ENCODE measurements at places on chromosomes 6 and 20.

- peak; percentile 82 for DNase-seq
These were observed 21.4 kb upstream of the AKIRIN2 start for GRCh38 chr6:87723170-87724078.

DNA sequence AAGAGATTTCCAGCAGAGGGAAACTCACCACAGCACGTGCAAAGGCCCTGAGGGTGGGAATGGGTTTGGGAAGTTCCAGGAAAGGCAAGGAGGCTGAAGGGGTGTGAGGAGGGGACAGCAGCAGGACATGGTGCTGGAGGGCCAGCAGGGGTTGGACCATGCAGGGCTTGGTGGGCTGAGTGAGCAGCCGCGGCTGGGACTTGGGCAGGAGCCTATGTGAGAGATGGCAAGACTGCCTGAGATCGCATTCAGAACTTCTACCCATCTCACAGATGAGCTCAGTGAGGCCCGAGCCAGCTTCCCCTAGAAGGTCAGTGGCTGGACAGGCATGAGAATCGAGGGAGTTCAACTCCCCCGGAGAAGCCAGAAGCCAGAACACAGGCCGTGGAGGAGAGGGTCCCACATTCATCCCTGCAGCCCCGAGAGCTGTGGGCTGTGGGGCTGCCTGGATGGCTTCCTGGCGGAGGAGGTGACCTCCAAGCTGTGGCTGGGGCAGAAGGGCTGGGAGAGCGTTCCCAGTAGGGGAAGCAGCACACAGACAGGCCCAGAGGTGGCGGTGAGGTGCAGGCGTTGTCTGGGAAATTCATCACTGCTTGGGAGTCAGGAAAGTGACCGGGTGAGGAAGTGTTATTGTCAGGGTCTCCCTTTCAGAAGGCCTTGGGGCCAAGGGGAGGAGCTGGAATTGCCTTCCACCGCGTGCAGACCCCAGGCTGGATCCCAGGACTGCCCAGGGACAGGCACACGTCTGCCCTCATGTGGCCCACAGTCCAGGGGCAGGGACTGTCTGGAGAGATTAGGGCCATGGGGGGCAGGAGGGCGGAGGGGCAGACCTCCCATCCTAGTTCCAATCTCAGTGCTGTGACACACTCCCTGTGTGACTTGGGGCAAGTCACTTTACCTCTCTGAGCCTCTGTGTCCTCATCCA, 103.8 kb downstream of the CEBPB start:
- DNase-seq = no peak

DNA sequence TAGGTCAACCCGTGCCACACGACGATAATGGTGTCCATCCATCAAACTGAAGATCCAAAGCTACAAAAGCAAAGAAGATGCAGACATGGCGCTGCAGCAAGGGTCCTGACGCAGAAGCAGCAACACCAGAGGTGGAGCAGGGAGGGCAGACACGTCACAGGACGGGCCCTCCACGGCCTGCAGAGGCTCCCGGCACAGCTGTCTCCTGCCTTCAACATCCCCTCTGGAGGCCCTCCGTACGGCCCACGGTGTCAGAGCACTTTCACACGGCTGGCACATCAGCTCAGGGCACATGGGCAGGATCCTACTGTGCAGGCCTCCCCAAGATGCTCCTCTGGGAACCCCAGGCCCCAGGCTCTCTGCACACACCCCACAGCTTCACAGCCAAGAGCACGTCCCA, 37.6 kb downstream of the WDR27 start:
- no peak for DNase-seq

DNA sequence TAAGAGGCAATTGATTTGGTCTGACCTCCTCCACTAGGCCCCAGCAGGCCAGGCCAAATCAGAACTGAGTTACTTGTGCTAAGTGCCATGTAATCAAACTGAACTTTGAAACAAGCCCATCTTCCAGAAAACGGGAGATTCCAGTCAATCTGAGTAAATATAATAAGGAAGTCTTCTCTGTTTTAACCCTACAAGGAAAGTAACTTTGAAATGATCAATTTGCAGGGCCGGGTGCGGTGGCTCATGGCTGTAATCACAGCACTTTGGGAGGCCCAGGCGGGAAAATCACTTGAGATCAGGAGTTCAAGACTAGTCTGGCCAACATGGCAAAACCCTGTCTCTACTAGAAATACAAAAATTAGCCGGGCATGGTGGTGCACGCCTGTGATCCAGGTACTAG, 2.0 kb upstream of the SHLD1 start:
- no peak for DNase-seq

GRCh38 chr6:52513464-52513863, 63.4 kb downstream of the TRAM2 start:
- no peak for DNase-seq

DNA sequence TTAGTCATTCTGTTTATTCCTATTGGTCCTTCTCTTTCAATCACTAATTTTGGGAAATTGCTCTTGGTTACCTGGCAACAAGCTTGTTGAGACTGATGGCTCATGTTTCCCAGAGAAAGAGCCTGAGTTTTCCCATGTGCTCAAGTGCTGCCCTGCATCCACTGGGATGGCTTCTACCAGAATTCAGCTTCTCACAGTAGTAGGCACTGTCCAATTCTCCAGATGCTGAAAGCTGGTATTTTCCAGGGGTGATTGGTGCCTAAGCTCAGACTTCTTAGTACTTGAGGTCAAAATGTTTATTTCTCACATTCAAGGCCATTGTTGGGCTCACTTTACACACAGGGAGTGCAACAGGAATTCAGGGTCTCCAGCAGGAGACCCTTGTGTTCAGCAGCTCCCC, 29.1 kb upstream of the SLC2A12 start:
- DNase-seq = no peak

- DNase-seq = no peak
These were observed 380.3 kb upstream of the RSPO3 start for GRCh38 chr6:126738146-126738545.

GRCh38 chr20:64119681-64120341, 12.4 kb upstream of the NPBWR2 start:
- DNase-seq = no peak

DNA sequence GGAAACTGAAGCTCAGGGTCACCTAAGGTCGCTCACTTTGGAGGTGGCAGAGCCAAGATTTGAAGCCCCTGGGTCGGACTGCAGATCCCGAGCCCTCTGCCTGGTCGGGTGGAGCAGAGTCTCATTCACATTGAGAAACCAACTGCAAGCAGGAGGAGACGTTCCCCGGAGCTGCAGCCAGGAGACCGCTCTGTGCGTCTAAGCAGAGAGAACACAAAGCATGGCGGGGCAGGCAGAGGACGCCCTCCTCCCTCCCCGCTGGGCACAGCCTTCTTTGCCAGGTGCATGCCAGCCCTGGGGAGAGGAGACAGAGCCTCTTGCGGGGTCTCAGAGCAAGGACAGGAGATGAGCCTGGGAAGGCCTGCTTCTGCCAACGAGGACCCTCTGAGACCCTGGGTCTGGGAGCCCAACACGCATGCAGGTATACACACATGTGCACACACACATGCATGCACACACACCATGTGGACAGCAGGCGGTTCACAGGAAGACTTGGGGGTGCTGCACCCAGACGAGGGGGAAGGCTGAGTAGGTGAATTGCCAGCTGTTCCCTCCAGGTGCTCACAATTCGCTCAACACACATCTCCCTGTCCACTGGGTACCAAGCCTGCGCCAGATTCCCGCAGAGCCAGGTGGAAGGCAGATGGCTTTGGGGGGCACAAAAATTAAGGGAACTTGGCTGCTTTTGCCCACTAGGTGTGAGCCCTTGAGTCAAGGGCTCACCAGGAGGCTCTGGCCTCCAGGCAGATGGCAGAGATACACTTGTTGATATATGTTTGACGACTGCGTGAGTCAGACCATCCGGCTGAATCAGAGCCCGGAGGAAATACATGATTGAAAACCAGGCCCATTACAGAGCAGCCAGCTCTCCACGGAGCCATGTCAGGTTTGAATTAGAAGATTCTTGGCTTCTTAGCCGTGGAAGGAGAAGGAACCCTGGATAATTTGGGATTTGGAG, 5.5 kb upstream of the NTSR1 start:
- peak; percentile 88 for DNase-seq

DNA sequence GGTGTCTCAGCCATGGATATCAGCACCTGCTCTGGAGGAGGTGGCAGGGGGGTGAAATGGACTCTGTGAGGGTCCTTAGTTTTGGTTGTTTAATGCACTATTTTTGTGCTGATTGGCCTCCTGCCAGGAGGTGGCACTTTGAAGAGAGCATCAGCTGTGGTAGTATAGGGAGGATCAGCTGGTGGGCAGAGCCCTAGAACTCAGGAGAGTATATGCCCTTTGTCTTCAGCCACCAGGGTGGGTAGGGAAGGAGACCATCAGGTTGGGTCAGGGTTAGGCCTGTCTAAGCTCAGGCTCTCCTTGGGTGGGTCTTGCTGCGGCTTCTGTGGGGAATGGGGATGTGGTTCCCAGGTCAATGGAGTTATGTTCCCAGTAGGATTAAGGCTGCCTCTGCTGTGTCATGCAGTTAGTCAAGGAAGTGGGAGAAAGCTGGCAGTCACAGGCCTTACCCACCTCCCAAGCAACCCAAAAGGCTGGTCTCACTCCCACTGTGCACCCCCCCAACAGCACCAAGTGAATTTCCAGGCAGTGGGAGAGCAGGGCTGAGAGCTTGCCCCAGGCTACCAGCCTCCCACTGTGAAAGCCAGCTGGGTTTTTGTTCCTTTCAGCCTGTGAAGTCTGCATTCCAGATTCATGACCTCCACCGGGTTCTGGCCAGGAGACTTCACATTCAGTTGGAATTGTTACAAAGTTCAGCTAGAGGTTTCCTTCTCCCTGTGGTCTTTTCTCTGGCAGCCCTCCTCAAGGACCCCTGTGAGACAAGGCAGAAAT, 5.7 kb upstream of the OSTM1 start:
- no peak for DNase-seq

- DNase-seq = no peak
These were observed 55.4 kb downstream of the PSMG4 start for GRCh38 chr6:3314176-3314575.

DNA sequence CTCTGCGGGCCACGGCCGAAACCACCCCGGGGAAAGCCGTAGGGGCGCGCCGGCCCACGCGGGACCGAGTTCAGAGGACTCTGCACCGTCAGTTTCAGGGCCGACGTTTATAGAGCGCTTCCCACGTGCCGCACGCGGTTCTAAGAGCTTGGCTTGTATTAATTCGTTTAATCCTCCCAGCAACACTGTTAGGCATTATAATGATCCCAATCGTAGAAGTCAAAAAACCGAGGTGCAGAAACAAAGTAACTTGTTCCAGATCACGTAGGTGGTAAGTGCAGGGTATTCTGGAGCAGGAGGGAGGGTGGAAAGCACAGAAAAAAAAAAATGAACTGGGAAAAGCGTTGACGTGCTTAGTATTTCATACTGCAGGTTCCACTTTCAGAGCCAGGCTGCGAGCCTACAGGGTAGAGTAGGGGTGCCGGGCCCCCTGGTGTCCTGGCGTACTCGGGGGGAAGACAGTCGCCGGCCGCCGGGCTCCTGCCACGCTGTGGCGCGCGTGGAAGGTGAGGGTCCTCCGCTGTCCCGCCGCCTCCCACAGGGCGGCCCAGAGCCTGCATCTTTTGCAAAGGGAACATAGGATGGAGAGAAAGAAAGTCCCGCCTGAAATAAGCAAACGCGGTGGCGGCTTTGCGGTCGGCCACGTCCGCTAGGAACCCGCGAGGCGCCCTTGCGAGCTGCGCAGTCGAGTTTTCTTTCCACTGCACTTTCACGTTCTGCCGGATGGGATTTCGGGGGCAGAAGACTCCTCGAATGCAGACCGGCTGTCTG, 10.2 kb upstream of the FOXF2 start:
- no peak for DNase-seq

GRCh38 chr20:58877976-58878360, 25.5 kb downstream of the GNAS start:
- no peak for DNase-seq

GRCh38 chr6:89970609-89971337, 76.5 kb downstream of the GJA10 start:
- DNase-seq = peak; percentile 43

DNA sequence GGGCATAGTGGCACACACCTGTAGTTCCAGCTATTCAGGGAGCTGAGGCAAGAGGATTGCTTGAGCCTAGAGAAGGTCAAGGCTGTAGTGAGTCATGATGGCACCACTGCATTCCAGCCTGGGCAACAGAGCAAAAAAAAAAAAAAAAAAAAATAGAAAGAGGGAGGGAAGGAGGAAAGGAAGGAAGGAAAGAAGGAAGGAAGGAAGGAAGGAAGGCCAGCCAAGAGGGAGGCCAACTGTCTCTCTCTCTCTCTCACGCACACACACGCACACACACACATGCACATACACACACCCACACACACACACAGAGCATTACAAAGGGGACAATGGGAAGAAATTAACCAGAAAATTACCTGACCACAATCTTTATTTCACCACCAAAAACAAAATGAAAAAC, 50.6 kb upstream of the COL9A1 start:
- no peak for DNase-seq

GRCh38 chr6:28224131-28225055, 682 bp upstream of the ZSCAN9 start:
- DNase-seq = peak; percentile 33

DNA sequence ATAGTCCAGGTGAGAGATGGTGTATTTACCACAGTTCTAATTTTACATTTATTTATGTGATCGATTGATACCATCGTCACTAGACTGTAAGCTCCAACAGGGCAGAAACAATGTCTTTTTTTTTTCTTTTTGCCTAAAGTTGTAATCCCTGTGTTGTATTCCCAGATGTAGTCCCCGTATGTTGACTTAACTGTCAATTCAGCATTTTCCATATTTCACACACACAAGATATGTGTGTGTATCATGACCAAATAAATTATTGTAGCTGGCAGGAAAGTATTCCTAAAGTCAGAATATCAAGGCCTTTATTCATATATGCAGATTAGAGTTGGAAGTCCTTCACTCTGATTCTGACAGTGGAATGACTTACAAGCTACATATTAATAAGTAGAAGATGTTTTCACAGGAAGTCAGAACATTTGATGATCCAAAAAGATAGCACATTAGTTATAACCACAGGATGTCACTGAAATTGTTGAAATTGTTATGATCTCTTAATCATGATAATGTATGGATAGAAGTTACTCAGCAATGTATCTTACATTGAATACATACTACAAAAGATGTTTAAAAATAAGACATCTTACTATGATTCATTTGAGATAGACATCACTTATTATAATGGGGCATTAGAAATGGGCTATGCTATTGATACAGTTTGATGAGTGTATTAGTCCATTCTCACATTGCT, 10.6 kb downstream of the RNF182 start:
- DNase-seq = no peak

DNA sequence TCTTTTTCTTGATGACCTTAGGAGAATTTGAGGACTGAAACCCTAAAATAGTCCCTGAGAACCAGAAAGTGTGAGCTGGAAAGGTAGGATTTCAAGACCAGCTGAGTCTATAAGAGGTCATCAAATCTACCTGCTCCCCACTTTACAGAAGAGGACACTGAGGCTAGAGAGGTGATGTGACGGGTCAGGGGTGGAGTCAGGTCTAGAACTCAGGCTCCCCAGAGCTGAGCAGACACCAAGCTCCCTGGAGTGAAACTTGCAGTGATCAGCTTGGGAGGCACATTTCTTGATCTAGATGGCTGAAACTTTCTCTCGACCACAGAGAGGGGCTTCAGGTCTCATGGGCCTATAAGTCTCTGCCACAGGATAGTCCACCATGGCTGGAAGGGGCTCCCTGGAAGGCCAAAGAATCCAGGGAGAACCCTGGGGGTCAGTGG, 55.1 kb downstream of the HNF4A start:
- no peak for DNase-seq
